ENCODE measurements at places on chromosomes 7 and 10. TPM values are rescaled to one million over a fixed set of nuclear protein-coding genes. Genes with fewer than 3 reads are reported as not detected.

The NUTM2B gene
- total RNA-seq = not detected

The MGMT gene
- 19.7 TPM for total RNA-seq

The FANK1 gene
- total RNA-seq = 2.8 TPM

The CREB5 gene
- total RNA-seq = 25.7 TPM

The ERVW-1 gene
- total RNA-seq = not detected

The SEMA3D gene
- 0.35 TPM for total RNA-seq

The GRM3 gene
- not detected for total RNA-seq

DNA sequence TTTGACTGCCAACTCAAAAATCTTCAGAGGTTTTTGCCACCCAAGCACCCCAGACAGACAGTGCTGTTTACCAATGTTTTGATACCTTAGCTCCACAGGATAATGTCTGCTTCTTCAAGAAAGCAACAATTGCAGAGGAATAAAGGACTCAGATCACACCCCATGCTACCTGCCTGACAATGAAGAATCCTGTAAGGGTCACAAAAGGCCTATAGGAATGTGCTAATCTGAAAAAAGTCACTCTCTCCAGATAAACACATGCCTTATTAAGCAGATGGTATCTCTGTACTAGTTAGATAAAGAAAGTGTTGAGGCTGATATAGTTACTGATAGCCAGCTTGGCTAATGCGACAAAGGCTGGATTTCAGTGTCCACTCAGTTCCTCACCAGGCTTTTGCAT, 1076.7 kb upstream of the SORCS1 start:
- no peak for DNase-seq

GRCh38 chr7:982511-983003, 424 bp upstream of the CYP2W1 start:
- DNase-seq = no peak

DNA sequence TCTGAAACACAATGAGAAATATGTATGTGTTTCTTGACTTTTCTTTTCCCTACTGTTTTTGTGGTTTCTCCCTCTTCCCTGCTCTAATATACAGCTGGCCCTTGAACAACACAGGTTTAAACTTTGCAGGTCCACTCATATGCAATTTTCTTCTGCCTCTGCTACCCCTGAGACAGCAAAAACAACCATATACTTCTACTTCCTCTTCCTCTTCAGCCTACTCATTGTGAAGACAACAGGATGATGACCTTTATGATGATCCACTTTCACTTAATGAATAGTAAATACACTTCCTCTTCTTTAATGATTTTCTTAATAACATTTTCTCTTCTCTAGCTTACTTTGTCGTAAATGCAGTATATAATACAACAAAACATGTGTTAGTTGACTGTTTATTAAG, 35.0 kb upstream of the DGKB start:
- no peak for DNase-seq

GRCh38 chr10:34254596-34254995, 560.5 kb downstream of the PARD3 start:
- DNase-seq = peak; percentile 22

DNA sequence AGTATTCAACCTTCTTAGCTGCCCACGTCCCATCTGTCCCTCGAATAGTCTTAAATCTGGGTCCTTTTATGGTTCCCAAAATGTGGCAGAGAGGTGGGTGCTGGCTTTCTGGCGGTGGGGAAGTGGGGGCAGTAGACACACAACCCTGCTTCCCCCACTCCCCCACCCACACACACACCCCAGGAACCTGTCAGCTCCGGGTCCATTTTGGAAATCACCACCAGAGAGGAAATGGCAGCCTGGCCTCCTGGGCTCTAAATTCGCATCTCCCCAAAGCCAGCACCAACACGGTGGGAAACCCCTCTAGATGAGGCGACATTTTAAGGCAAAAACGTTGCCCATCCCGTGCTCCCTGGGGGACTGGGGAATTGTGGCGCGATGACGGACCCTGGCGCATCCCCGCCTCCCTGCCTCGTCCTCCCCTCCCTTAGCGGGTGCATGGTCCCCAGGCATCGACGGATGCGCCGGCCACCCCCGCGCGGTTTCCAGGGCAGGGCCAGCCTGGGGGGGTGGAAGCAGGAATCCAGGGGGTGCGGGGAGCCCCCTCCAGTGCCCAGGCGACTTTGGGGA, 702 bp downstream of the TMEM130 start:
- no peak for DNase-seq

DNA sequence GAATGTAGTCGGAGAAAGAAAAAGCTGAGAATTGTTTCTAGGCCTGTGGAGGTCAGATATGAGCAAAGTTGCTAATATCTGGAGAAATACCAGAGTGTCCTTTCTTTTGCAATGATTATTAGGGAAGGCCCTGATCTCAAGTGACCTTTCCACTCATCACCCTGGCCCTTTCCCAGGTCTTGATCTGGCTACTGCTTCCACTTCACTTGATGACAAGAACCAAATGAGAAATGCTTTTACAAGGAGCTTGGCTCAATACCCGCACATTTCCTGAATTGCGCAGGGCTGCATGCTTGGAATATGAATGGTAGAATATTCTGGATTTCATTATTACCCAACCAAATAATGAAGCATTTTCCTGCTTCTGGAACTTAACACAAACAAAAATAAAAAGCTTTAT, 104.6 kb downstream of the ITGB8 start:
- DNase-seq = no peak

DNA sequence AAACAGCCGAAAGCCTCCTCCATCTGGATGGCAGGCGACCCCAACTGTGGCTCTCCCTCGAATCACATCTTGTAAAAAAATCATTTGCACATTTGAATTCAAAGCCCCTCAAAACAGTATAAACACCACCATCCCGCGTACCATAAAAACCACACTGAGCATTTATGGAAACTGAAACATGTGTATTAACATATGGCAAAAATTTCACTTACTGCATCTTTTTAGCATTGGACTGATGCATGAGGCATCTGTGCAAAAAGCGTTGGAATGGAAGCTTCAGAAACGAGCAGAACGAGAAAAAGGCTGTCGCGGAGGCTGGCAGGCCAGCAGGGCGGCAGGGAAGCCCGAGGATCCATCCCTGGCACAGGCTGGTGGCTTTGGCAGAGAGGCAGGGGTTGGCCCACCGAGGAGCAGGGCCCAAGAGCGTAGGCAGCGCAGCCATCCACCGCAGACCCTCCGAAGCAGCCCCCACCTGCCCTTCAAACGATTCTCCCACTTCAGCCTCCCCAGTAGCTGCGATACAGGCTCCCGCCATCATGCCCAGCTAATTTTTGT, 39.3 kb upstream of the CUX1 start:
- no peak for DNase-seq

GRCh38 chr10:74104996-74105395, 45.6 kb downstream of the AP3M1 start:
- no peak for DNase-seq

DNA sequence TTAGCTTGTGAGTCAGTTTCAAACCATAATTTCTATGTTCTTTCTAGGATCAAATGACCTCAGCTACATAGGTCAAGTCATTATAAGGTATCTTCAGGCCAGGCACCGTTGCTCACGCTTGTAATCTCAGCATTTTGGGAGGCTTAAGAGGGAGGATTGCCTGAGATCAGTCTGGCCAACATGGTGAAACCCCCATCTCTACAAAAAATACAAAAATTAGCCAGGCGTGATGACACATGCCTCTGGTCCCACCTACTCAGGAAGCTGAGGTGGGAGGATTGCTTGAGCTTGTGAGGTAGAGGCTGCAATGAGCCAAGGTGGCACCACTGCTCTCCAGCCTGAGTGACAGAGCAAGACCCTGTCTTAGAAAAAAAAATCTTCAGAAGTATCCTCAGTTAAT, 362.3 kb downstream of the GATA3 start:
- DNase-seq = no peak

GRCh38 chr10:1745780-1746456, 8.6 kb upstream of the ADARB2 start:
- no peak for DNase-seq

- DNase-seq = no peak
Observed at GRCh38 chr10:106500041-106500924, 664.2 kb downstream of the SORCS1 start.

- DNase-seq = no peak
Observed at GRCh38 chr7:47326220-47326619, 255.7 kb downstream of the TNS3 start.

DNA sequence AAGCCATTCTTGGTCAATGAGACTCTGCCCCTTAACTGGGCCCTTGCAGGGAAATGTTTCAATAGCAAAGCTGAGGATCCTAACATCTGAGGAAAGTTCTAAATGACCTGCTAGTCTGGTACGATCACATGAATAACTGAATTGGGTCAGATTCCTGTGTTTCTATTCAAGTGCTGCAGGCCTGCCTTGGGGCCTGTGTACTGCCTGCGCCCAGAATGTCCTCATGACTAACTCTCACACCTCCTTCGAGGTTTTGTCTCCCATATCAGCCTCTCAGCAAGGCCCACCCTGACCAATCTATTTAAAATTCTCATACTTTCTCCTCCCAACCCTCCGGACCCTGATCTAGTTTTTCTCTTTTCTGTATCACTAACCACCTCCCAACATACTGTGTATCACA, 4.4 kb downstream of the JAZF1 start:
- DNase-seq = no peak

GRCh38 chr7:9201928-9202327, 768.5 kb downstream of the NXPH1 start:
- DNase-seq = no peak

- no peak for DNase-seq
Observed at GRCh38 chr10:11006428-11006825, 11.2 kb upstream of the CELF2 start.

GRCh38 chr10:6958254-6958653, 378.2 kb upstream of the PRKCQ start:
- DNase-seq = no peak
